Activated T-helper 1 cell treated with anti-CD3 and anti-CD28 coated beads, Interleukin-12 subunit alpha, Interleukin-12 subunit beta, Interleukin-2, Interleukin-4 antibody, amounts not matched to agents 30 ng/mL and 10 ng/mL and 1 ng/mL, durations not matched to agents 14 hours and 24 hours and 36 hours (primary cell): ENCODE measurements at places on chromosomes 1 and 21. TPM values are rescaled to one million over a fixed set of nuclear protein-coding genes. Genes with fewer than 3 reads are reported as not detected.

Gene BLACAT1
- total RNA-seq: 0.16 and 0.24 TPM in 2 replicates

Gene LRRC3
- total RNA-seq: 1.8 and 1.9 TPM in 2 replicates

Gene FOXD2
- 0.17 and 0.21 TPM in 2 replicates for total RNA-seq

Gene CLCA1
- total RNA-seq: not detected in 2 replicates

Gene AKR1A1
- total RNA-seq: 192 and 194 TPM in 2 replicates

Gene BATF3
- total RNA-seq: 89.8 and 94.9 TPM in 2 replicates

Gene FBXO2
- total RNA-seq: 0.60 and 0.93 TPM in 2 replicates

Gene GFI1
- total RNA-seq: 95.7 and 103 TPM in 2 replicates

Gene ATG4C
- total RNA-seq: 8.8 TPM in 2 replicates

Gene DEGS1
- 54.7 and 57.1 TPM in 2 replicates for total RNA-seq

Gene HAPLN2
- not detected in 2 replicates for total RNA-seq

Gene KRTAP15-1
- total RNA-seq: not detected in 2 replicates

Gene LPAR3
- total RNA-seq: 0.34 and 0.47 TPM in 2 replicates

Gene PYHIN1
- 19.5 and 19.9 TPM in 2 replicates for total RNA-seq

Gene SPRR2F
- total RNA-seq: not detected in 2 replicates

Gene S100A12
- total RNA-seq: not detected in 2 replicates

Gene PIGR
- 0.07 TPM in 1 of 2 replicates, not detected in the other for total RNA-seq

Gene PLA2G2F
- not detected in 2 replicates for total RNA-seq

Gene IL19
- total RNA-seq: not detected in 2 replicates

Gene C1QB
- total RNA-seq: not detected in 2 replicates

Gene PRDM15
- total RNA-seq: 18.1 and 18.4 TPM in 2 replicates

Gene ODR4
- 15.5 and 17.7 TPM in 2 replicates for total RNA-seq

Gene HCN3
- 2.5 and 3.3 TPM in 2 replicates for total RNA-seq

Gene NBPF4
- total RNA-seq: 0.16 TPM in 1 of 2 replicates, not detected in the other

Gene ZMYM1
- 3.3 and 5.3 TPM in 2 replicates for total RNA-seq

Gene CFHR3
- total RNA-seq: not detected in 2 replicates

Gene S100A14
- 0.16 TPM in 1 of 2 replicates, not detected in the other for total RNA-seq

Gene UTS2
- not detected in 2 replicates for total RNA-seq

Gene PLA2G5
- not detected in 2 replicates for total RNA-seq

Gene SMCP
- not detected in 2 replicates for total RNA-seq

Gene DYNLT4
- total RNA-seq: 0.44 TPM in 1 of 2 replicates, not detected in the other

Gene SELENBP1
- not detected in 2 replicates for total RNA-seq

Gene TTC22
- total RNA-seq: 2.2 and 2.3 TPM in 2 replicates

Gene LRRC38
- total RNA-seq: not detected in 2 replicates
